ENCODE measurements at places on chromosomes 7 and 10. TPM values are rescaled to one million over a fixed set of nuclear protein-coding genes. Genes with fewer than 3 reads are reported as not detected.

GFRA1 gene
- total RNA-seq: not detected

DNA sequence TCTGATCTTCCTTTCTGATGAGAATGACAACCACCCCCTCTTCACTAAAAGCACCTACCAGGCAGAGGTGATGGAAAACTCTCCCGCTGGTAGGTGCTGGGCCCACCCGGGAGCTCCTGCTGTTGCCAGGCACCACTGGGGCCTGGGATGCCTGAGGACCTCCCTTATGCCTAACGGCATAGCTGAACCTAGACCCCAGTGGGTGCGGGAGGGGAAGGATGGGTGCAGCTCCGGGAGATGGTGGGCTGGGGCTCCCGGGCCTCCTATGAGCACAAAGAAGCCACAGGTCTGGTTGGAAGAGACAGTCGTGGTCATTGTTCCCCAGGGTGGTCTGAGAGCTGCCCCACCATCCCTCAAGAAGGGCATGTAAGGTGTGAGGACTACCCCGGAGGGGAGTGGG is 15.6 kb upstream of the VSIR start:
- no peak for DNase-seq

DNA sequence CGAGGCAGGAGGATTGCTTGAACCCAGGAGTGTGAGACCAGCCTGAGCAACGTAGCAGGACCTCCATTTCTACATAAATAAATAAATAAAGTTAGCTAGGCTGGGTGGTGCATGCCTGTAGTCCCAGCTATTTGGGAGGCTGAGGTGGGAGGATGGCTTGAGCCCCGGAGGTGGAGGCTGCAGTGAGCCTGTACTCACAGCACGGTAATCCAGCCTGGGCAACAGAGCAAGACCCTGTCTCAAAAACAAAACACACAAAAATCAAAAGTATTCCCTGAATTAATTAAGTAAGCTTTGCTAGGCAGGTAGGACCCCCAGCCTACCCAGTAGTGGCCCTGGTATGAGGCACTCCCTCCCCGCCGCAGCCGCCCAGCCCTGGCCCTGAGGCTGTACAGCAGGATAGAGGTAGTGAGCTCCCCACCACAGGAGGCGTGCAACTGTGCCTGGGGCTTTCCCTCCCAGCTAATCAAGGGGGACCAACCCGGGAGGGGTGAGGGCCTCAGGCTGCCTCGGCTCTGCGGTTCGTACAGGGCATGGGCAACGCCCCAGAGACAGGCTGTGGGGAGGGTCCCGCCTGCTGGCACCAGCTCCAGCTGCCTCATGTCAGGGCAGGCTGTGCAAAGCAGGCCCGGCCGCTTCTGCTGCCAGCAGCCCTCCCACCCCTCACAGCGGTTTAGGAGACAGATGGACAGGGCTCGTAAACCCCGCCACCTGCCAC is 1.0 kb upstream of the CYP2W1 start:
- DNase-seq: no peak

GRCh38 chr10:29344073-29344820 is 55.4 kb downstream of the LYZL1 start:
- DNase-seq: no peak

GRCh38 chr7:91915401-91916050 is 25.1 kb upstream of the AKAP9 start:
- no peak for DNase-seq

- DNase-seq: no peak
Measured at GRCh38 chr10:79391231-79392019, 44.2 kb downstream of the PPIF start.

All from activated CD8-positive, alpha-beta memory T cell treated with anti-CD3 and anti-CD28 coated beads, Interleukin-2, amount 10 ng/mL, durations not matched to agents 7 days and 5 days (primary cell).